ENCODE measurements at places on chromosomes 6 and 20. TPM values are rescaled to one million over a fixed set of nuclear protein-coding genes. Genes with fewer than 3 reads are reported as not detected.

DNA sequence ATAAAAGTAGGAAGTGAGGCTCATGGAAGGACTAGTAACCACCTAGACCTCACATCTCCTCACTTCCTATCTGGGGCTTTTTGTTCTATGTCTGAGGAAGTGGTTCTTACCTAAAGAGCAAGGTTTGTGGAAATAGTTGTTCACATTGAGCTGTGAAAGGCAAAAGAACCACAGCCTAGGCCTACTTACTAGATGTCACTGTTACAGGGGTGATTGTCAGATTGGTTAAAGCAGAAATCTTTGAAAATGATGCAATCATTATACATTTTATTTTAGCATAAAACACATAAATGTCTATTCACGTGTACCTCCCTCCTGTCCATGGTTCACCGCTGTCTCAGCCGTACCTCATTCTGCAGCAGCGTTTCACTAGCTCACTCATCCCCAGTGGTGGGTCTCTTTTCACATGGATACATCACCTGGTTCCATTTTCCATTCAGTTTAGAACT lies 268.8 kb downstream of the TMEM242 start:
- peak; percentile 54 for DNase-seq

- DNase-seq = no peak
Measured at GRCh38 chr6:13228264-13229204, 99.8 kb downstream of the TBC1D7 start.

GRCh38 chr20:24697411-24697810 lies 228.0 kb downstream of the SYNDIG1 start:
- no peak for DNase-seq

GRCh38 chr20:58699623-58700107 lies 7.1 kb downstream of the NPEPL1 start:
- DNase-seq = no peak

DNA sequence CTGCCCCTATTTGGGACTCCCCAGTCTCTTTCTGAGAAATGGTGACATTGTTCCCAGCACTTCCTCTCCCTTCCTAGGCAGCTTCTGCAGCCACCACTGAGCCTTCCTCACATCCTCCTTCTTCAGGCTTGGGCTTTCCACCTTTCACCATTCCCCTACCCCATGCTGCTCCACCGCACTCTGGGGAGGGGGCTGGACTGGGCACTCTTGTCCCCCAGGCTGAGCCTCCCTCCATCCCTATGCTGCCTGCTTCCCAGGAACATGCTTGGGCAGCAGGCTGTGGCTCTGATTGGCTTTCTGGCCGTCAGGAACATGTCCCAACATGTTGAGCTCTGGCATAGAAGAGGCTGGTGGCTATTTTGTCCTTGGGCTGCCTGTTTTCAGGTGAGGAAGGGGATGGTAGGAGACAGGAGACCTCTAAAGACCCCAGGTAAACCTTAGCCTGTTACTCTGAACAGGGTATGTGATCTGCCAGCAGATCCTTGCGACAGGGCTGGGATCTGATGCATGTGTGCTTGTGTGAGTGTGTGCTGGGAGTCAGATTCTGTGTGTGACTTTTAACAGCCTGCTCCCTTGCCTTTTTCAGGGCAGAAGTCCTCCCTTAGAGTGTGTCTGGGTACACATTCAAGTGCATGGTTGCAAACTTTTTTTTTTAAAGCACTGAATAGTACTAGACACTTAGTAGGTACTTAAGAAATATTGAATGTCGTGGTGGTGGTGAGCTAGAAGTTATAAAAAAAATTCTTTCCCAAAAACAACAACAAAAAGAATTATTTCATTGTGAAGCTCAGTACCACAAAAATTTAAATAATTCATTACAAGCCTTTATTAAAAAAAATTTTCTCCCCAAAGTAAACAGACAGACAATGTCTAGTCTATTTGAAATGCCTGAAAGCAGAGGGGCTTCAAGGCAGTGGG lies 2.1 kb upstream of the CDKN1A start:
- DNase-seq = no peak

DNA sequence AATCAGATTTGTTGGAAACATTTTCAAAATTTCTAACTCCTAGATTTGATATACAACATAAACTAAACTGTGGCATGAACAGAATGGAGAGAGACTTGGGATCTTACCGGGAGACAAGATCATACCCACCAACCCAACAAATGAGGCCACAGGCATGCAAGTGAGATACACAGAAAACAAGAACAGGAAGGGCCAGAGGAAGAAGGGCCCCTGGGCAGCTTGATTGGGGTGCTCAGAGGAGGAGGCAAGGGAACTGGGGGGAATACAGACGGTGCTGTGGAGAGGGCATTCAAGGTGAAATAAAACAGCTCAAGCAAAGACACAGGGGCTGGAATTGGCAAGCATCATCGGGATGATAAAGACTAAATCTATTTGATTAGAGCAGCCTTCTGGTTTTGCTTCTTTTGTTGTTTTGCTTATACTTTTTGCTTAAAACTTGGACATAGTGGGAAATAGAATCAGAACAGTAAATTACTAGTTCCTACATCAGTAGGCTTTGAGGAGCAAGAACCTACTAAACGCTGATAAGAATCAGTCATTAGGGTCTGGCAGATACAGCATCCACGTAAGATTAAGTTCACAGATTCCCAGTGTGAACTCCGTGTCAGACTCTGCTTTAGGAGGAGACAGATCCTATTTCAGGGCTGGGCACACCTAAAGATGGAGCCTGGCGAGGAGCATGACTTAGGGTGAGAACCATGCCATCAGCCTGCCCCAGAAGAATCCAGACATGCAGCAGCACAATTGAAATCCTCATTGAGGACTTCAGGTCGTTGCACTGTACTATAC lies 3.5 kb upstream of the RAMACL start:
- DNase-seq = no peak

Gene NR2E1
- total RNA-seq = not detected
